Ureter (tissue), 1 donor: ENCODE measurements at places on chromosomes 1 and 21.
A peak's percentile ranks its signal among the peaks of the same experiment; 100 is the strongest.

DNA sequence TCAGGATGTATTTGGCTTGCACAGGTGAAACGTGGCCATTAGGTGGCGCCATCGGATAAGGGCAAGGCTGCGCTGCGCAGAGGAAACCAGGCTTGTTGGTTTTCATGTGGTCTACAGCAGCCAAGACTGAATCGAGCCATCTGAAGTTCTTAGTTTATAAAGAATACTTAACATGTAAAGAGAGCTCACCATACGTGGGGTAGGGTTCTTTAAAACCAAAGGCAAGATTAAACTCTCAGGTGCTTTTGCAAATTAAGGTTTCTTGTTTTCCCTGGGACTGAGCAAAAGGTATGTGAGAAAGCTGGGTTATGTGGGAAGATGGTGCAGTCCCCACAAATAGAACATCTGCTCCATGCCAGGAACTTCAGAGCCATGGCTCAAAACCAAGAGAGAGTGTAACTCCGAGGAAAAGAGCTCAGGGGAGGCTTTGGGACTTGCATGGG, 9.3 kb downstream of the MASP2 start:
- peak; percentile 92 for DNase-seq

GRCh38 chr1:229153955-229154548, 116.9 kb upstream of the RAB4A start:
- no peak for DNase-seq

- DNase-seq = no peak
These were observed 511.2 kb downstream of the USP25 start for GRCh38 chr21:16241016-16241415.

GRCh38 chr1:183993132-183993531, 44.4 kb downstream of the COLGALT2 start:
- DNase-seq = no peak

GRCh38 chr1:61357539-61357938, 275.2 kb downstream of the NFIA start:
- no peak for DNase-seq
